Fibroblast of skin of right biceps (primary cell): ENCODE measurements at places on chromosomes 7 and 10.

DNA sequence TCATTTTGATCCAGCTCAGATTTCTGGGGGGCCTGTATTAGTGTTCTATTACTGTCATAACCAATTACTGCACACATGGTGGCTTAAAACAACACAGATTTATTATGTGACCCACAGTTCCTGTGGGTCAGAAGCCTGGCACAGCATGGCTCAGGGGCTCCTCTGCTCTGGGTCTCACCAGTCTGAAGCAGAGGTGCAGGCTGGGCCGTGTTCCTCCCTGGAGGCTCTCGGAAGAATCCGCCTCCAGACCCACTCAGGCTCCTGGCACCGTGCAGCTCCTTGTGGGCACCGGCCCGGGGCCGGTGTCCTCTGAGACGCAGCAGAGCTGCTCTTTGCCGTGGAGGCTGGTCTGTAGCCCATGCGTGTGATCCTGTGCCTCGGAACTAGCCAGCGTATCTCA is 61.5 kb downstream of the RAMP3 start:
- no peak for DNase-seq

DNA sequence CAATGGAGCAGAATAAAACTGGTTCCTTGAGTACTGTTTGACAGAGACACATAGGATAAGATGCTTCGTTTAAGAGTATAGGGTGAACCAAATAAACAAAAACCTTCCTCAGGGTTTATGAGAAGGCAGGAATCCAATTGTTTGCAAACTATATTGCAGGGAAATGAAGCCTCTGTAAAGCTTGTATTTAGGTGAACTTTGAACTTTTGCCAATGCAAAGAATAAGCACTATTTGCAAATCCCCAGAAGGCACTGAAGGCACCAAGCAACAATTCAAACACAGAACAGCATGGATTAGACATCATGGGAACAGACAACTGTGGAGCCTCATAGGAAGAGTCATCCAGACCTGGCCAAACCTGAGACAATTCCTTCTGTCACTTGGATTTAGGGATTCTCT is 47.1 kb upstream of the WASL start:
- no peak for DNase-seq

GRCh38 chr10:108244443-108245228 is 1080.1 kb upstream of the SORCS1 start:
- no peak for DNase-seq

DNA sequence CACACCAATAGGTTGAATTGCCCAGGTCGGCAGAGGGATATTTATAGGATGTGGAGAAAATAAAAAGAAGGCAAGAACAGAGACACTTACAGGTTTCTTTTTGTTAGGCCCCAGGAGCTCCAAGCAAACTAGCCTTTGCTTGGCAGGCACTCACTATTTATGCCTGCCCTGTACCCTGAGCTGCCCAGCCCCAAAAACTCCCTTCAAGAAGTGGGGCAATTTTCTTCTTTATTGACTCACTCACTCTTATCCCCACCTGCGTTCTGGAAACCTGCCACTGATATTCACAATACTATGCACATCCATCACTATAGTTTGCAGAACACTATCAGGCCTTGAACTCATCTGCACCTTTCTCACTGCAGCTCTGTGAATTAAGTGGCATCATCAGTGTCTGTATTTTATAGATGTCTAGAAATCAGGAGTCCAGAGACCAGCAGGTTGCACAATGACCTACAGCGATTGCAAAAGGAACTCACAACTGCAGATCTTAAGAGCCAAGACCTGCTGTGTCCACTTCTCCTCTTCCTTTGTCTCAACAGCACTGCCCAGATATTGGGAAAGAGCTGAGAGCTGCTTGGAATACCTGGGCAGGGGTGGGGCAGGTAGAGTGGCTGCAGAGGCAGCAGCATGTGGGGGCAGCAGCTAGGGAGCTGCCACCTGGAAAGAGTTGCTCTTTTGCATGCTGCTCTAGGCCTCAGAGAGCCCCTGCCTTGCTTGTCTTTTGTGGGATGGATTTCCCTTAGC is at the start of gene SFTPD:
SFTPD (minus strand) TSS at position 130 of the 747 bp plus-strand sequence. CDS start 2,446 bp downstream, outside the sequence.
- no peak for DNase-seq

GRCh38 chr10:75938380-75939122 is 507.1 kb downstream of the LRMDA start:
- DNase-seq = no peak

- no peak for DNase-seq
Measured at GRCh38 chr10:75408509-75408875, 6.9 kb upstream of the ZNF503 start.
